ENCODE measurements at places on chromosomes 12 and 14.
A peak's percentile ranks its signal among the peaks of the same experiment; 100 is the strongest.

- no peak for DNase-seq
Measured at GRCh38 chr12:5059358-5059757, 15.7 kb downstream of the KCNA5 start.

DNA sequence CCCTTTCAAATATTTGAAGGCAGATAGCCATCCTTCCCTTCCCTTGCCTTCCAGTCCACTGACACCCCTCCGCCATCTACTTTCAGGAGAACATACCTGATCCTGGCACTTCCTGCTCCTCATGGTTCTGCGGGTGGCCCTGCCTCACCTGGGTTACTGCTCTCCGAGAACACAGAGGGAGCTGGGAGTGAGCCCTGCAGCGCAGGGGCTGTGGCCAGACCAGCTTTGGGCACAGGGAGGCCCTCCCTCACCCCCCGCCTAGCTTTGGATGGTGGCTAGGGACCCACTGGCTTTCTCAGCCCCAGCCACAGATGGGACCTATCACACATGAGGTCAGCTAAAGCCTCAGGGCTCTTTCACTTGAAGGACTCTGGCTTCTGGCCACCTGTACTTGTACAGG lies 12.4 kb downstream of the IQSEC3 start:
- peak; percentile 44 for DNase-seq

DNA sequence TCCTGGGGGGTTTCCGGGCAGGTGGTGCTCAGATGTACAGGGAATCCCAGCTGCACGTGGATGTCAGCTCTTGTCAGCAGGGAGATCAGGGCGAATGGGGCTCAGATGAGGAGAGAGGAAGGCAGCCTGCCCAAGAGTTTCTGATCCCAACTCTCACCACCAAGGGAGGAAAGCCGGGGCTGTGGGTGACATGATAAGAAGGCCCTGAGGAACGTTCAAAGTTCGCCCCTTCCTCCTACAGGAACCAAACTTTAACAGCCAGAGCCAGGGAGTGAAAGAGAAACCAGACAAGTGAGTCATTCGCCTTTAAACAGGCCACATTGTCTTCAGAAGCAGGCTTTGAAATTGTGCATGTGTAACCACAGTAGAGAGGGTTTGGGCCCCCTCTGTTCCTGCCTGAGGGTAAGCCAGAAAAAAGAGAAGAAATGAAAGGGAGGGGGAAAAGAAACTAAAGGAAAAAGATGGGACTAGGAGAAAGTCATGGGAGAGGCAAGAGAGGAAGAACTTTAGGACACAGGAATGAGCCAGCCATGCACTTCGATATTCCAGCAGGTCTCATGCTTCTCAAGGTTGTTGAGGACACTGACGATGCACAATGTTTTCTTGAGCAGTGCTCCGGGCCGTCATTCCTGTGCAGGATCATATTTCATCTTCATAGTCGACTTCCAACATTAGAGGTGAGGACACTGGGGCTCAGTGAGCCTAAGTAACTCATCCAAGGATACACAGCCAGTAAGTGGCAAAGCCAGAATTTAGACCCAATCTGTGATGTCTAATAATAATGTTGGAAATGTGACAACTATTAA lies 691.4 kb upstream of the TBX3 start:
- no peak for DNase-seq

- DNase-seq: no peak
Measured at GRCh38 chr14:48526307-48526706, 850.9 kb upstream of the MDGA2 start.

DNA sequence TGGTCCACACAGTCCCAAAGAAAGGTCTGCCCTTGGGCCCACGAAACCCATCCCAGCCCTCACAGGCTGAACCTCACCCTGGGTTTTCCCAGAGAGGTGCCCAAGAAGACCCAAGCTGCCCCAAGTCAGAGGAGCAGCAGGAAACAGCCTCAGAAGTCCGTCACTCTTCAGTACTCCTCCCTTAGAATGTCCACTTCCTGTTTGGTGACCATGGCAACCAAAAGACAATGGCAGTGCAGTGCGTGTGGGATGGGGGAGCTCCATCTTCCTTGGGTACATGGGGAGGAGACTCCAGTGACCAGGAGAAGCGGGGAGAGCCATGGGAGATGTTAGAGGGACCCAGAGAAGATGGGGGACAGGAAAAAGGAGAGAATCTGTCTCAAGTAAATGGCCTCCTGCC lies 11.3 kb downstream of the SELPLG start:
- no peak for DNase-seq

DNA sequence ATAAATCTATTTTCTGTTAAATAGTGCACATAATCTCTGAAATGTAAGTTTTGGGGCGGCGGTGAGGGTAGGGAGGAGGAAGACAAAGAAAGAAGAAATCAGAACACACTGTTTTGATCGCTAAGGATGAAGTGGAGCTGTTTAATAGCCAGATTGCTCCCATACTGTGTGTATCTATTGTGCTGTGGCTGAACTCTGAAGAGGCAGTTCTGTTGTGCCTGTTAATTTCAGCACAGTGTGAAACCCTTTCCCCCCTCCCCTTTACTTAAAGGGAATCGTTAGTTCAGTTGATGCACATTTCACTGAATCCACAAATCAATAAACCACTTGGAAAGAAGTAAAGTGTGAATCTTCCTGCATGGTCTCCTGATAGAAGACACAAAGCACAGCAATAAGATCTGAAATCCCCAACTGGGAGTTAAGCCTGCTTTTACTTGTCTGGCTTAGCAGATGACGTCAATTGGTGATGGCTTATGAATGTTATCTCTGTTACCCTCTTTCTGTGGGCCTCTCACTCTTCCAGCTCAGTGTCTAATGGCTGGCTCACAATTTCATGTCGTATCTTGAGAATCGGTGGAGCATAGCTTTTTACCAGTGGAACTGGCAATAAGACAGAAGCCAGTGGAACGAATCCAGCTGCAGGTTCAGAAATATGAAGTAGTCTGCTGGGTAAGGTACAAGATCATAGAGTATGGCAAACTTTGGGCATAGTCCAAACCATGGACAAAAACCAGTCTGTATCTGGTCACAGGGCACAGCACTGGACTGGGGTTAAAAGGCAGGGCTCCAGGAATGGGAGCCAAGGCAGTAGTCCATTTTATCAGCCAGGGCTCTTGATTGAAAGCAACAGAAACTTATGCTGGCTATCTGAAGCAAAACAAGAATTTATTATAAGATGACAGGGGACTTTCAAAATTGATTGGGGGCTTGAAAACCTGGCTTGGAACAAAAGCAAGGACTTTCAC lies 413.5 kb upstream of the SEL1L start:
- no peak for DNase-seq

GRCh38 chr12:51923506-51924365 lies 16.4 kb downstream of the ACVRL1 start:
- no peak for DNase-seq

DNA sequence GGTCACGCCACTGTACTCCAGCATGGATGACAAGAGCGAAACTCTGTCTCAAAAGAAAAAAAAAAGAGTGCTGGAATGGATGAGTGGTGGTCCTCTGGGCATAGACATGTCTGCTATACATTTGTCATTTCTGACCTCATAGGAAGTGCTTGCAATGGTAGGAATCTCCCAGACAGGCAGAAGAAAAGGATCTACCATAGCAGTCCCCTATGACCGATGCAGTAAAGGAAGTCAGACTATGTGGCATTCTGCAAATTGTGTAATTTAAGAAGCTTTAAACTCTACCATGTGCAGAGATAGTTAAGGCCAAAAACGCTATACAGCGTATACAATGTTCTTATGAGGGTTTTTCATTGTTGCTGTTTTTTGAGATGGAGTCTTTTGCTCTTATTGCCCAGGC lies 24.7 kb upstream of the RAP1B start:
- DNase-seq: no peak

DNA sequence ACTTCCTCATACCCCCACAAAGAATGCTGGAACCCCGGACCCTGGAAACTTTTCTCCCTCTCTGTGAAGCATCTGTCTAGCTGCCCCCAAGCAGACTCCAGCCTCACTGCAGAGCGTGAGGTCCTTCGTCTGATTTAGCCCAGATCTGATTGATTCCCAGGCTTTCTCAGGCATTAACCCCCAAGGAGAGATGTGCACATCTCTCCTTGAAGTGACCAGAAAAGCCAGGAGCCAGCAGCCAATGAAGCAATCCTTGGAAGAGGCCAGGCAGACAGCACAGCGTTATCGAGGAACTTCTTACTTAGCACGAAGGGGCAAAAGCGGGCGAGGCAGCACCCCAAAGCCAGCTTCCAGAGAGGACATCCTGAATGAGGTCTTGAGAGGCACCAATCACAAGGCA lies 100.7 kb downstream of the ZFP36L1 start:
- DNase-seq: no peak

DNA sequence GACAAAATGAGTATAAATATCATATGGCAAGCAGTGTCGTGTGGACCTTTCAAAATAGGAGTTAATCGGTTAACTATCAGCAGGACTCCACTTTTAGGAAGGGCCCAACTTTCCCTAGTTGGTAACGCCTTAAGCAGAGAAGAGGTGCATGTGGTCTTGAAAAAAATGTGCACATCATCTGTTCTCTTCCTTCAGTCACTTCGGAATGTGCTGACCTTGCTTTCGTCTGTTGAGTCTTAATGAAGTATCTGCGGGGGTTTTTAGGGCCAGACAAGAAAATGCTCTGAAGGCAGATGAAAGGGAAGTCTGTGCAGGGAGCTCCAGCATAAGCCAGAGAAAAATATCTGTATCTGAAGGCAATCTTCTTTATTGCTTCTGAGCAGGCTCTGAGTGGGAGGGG lies 185.2 kb downstream of the AEBP2 start:
- DNase-seq: no peak

DNA sequence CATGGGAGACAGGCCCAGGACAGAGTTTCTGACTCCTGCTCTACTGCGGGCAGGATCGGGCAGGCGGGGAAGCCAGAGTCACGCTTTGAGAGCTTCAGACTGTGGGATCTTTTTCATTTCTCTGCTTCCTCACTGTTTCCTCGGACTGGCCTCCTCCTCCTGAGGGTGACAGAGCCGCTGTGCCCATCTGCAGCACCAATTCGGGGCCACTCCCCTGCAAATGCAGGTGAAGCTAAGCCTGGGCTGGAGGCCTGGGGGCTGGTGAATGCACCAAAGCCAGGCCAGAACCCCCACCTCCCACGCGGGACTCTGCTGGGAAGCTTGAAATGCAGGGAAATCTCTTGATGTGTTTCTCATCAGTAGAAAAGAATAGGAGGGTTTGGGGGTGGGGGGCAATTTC lies 77.5 kb downstream of the FOXN3 start:
- no peak for DNase-seq

GRCh38 chr14:34029921-34030334 lies 79.1 kb upstream of the EGLN3 start:
- no peak for DNase-seq

DNA sequence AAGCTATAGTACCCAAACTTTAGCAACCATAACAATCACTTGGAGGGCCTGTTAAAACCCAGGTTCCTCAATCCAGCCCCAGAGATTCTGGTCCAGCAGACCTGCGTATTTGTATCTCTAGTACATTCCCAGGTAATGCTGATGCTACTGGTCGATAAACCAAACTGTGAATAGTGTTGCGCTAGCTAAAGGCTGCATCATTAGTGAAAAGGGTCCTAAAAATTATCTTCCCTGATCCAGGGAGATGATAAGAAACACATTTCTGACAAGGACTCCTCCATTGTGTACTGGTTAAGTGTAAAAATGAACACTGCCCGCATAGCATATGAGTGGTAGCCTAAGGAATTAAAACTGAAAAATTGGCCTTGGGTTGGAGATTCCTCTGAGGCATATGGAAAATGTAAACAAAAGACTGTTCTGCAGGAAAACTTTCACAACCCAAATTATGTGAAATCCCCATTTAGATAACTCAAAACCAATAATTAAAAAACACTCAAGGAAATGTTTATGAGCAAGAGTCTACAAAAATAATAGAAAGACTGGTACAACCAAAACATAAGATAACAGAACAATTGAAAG lies 322.7 kb downstream of the CEP128 start:
- DNase-seq: no peak

- no peak for DNase-seq
Measured at GRCh38 chr14:49946320-49947141, 53.6 kb downstream of the ARF6 start.

DNA sequence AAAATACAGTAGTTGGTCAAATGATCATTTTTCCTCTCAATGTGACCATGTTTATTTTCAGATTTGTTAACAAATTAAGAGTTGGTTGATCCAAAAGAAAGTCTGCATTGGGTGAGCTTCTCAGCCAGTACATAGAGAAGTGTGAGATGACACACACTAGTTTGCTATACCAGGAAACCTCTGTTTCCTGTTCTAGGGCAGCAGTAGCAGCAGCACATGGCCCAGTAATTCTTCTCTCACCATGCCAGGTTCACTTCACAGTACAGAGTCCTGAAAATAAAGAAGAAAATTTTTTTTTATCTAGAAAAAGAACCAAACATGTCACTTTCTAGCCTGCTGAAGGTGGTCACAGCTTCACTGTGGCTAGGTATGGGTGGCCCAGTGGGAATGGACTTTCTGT lies 250.2 kb upstream of the OR4E1 start:
- no peak for DNase-seq

GRCh38 chr12:90393089-90393488 lies 561.9 kb downstream of the CCER1 start:
- DNase-seq: no peak

DNA sequence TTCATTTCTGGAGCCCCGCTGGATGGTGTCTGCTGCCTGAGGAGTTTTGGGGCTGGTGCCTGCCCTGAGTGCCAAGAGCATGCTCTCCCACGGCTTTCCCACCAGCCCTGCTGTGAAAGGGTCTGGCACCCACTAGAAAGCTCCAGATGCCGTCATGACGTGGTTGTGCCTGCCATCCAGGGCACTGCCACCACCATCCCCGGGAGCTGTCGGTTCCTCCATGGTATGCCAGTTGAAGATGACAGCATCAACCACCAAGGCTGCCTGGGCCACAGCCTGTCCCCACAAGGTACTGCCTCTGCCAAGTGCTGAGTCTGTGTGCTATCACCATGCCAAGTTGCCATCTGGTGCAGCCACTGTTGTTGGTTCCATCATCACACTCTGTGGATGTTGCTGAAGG lies 85.9 kb downstream of the TTC8 start:
- no peak for DNase-seq

GRCh38 chr12:24852420-24852819 lies 96.5 kb downstream of the BCAT1 start:
- DNase-seq: no peak

DNA sequence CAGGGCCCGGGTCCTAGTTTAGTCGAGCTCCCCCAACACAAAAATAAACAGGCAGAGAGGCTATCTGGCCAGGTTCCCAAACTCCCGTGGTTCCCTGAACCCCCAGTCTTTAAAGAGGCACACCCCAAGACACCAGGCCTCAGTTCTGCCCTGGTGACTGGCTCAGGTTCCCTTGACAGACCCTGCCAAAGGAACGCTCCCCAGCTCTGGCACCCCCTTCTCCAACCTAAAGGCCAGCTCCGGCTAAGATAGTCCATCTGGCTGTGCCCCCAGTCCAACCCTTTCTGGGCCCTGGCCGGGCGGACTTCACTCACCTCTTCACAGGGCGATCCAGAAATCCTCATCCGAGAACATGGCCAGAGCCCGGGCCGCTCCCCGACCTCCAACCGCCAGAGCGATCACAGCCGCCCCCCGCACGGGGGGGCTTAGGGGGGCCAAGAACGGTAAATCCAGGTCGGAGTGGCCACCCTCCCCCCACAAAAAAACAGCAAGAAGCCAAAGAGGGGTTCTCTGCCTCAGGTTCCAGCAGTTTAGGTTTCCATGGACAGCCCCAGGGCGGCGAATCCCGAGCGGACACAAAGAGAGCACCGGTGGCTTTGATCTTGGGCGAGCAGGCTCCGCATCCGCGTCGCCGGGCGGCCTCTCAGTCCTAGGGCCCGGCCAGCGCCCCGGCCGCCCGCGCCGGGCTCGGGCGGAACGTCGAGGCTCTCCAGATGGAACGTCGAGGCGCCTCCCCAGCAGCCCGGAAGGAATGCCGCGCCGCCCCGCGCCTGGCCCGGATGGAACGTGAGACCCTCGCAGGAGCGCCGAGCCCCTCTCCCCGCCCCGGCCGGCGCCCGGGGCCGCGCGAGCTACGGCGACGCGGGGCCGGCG lies 1.1 kb downstream of the KMT2D start:
- no peak for DNase-seq
